ENCODE measurements at places on chromosomes 4 and X. TPM values are rescaled to one million over a fixed set of nuclear protein-coding genes. Genes with fewer than 3 reads are reported as not detected.

Gene PPEF2
- not detected for polyA plus RNA-seq

Gene PF4V1
- polyA plus RNA-seq: not detected

Gene REELD1
- polyA plus RNA-seq: 0.76 TPM

Gene ATP8A1
- polyA plus RNA-seq: 4.8 TPM

Gene GLRB
- polyA plus RNA-seq: 7.1 TPM

Gene SPRY1
- polyA plus RNA-seq: 13.9 TPM

Gene FMR1NB
- not detected for polyA plus RNA-seq

All from pancreas (tissue), 10 donors.